Motor neuron (in vitro differentiated cells): ENCODE measurements at places on chromosomes 13 and 19. TPM values are rescaled to one million over a fixed set of nuclear protein-coding genes. Genes with fewer than 3 reads are reported as not detected.

DNA sequence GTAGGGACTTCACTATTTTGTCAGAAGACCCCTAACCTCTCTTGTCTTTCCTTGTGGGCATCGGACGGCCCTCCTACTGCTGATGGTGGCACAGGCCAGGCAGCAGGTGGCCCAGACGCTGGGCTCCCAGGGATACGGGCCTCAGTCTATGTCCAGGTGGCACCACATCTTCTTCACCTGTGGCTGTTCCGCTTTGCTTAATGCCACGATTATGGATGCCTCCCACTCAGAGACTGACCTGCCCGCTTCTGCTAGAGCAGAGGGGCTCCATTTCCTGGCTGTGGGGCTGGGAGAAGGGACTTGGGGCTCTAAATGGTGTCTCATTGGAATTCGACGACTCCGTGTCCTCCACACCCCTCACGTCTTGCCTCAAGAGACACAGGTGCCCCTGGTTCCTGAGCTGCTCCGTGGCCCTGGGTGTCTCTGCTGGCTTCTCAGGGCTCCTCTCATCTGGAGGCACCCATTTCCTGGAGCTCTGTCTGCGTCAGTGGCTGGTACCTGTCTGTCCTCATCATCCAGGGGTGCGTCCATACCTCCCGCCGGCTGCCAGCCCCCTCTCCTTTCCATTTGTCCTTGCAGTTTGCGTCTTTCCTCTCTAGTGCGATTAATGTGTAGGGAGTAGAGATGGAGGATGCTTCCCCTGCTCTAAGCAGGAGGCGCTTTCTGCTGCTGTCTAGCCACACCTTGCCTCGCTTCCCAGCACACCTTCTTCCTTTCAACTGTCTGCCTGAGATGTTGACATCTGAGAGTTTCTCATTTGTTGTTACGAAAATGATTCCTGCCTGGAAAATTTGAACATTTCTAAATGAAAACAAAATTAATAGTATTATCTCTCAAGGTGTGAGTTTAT, 63.4 kb downstream of the TEX29 start:
- ATAC-seq, result no peak

- peak; percentile 45 for ATAC-seq
Observed at GRCh38 chr13:98576200-98576945, 534 bp downstream of the STK24 start.

The SIGLEC8 gene
- total RNA-seq, result 0.47 and 0.68 TPM in 2 replicates

GRCh38 chr19:54429176-54429495, 13.9 kb downstream of the TTYH1 start:
- no peak for ATAC-seq

- ATAC-seq, result no peak
Observed at GRCh38 chr13:74771964-74772363, 637.8 kb upstream of the KLF12 start.

- peak; percentile 79 for ATAC-seq
Observed at GRCh38 chr19:2391118-2391725, 31.2 kb downstream of the TMPRSS9 start.

- no peak for ATAC-seq
Observed at GRCh38 chr13:60720590-60720989, 323.6 kb downstream of the TDRD3 start.

GRCh38 chr19:4354897-4355296, 11.5 kb downstream of the MPND start:
- ATAC-seq, result no peak

GRCh38 chr13:112225429-112226090, 150.6 kb upstream of the SPACA7 start:
- ATAC-seq, result no peak

GRCh38 chr13:107099661-107100060, 531.7 kb upstream of the ARGLU1 start:
- peak; percentile 48 for ATAC-seq

DNA sequence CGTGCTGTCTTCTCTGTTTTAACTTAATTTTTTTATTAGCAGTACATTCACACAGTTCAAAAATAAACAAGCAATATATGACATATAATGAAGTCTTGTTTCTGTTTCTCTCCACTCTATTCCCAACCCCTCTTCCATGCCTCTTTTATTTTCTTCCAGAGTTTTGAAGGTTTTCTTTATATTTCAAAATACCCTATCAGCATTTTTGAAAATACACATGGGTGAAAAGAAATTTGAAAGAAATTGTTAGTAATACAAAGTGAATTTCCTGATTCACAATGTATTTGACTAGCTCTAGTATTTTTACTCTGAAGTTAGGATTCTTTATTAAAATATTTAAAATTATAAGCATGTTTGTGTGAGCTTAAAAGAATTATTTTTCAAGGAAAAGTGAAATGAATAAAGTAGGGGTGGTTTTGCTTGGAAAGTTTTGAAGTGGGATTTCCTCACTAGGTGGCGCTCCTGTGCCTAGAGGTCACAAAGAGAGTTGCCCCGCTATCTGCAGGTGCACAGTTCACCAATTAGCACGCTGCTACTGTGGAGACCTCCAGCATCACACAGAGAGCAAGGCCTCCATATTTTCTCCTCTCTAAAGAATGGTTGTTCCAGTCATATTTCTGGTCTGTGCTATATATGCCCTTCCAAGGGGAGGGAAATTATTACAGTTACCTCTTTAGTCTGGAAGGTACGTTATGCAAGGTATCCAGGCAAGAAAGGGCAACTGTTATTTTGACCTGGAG, 37.6 kb downstream of the SOX21 start:
- peak; percentile 54 for ATAC-seq

The ZNF536 gene
- total RNA-seq, result 12.9 and 14.4 TPM in 2 replicates

GRCh38 chr13:26914624-26915023, 154.0 kb upstream of the GPR12 start:
- no peak for ATAC-seq

- peak; percentile 73 for ATAC-seq
Observed at GRCh38 chr13:44153496-44153895, 220.1 kb upstream of the SERP2 start.

- ATAC-seq, result no peak
Observed at GRCh38 chr13:56755181-56755935, 385.4 kb upstream of the PRR20A start.

GRCh38 chr13:32883474-32883873, 132.7 kb upstream of the KL start:
- ATAC-seq, result no peak

GRCh38 chr13:39468306-39468705, 134.7 kb downstream of the LHFPL6 start:
- no peak for ATAC-seq

The UTP14C gene
- 16.1 and 17.3 TPM in 2 replicates for total RNA-seq

- ATAC-seq, result peak; percentile 64
Observed at GRCh38 chr13:48769107-48769704, 115.5 kb downstream of the CYSLTR2 start.

GRCh38 chr19:10699650-10700335, 1.4 kb upstream of the QTRT1 start:
- no peak for ATAC-seq

GRCh38 chr13:37114250-37114649, 8.8 kb upstream of the CSNK1A1L start:
- ATAC-seq, result no peak

The C1QTNF9 gene
- total RNA-seq, result 0.22 and 0.62 TPM in 2 replicates

GRCh38 chr13:35908226-35908625, 223.0 kb downstream of the DCLK1 start:
- no peak for ATAC-seq

GRCh38 chr13:94859811-94860210, 147.5 kb upstream of the SOX21 start:
- no peak for ATAC-seq

The PRSS57 gene
- total RNA-seq, result 0.47 and 0.78 TPM in 2 replicates

The LPAR2 gene
- 1.2 and 1.3 TPM in 2 replicates for total RNA-seq

DNA sequence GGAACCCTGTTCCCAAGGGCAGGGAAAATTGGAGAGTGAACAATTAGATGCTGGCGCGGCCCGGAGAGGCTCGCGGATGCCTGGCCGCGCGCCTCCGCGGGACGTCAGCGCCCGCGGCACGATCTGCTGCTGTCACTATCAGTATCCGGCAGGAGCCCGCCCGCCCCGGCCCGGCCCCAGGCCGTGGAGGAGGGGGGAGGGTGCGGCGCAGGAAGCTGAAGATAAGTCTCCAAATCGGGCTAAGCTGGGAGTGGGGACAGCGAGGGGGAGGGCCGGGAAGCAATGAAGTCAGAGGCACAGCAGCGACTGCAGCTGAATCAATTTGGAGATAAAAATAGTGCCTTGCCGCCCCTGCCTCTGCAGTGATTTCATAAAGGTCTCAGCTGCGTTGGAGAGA, 441.5 kb upstream of the KLF12 start:
- peak; percentile 99 for ATAC-seq

The LGALS14 gene
- not detected in 2 replicates for total RNA-seq

GRCh38 chr19:5882421-5882968, 12.2 kb upstream of the FUT5 start:
- ATAC-seq, result no peak

The KRTDAP gene
- not detected in 2 replicates for total RNA-seq
